ENCODE measurements at places on chromosomes 11 and 22. TPM values are rescaled to one million over a fixed set of nuclear protein-coding genes. Genes with fewer than 3 reads are reported as not detected.

MMP7 gene
- total RNA-seq: not detected

RHOG gene
- total RNA-seq: 68.8 TPM

UBE4A gene
- 48.5 TPM for total RNA-seq

SLC43A3 gene
- 110 TPM for total RNA-seq

CARD18 gene
- total RNA-seq: not detected

DNA sequence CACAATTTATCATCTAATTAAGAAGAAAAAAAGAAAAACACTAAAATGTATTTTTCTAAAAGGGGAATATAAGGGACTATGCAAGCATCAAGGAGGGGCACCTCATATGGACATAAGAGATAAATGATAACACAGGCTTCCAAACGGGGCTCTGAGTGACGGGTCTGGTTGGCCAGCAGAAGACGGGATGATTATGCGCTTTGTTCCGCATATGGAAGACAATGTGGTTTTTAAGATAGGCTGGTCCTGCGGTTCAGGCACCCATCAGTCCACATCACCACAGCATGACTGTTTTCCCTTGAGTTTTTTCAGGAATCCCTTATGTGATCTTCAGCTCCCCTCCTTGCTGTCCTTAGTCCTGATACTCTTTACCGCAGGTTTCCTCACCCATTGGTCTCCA is 404.6 kb downstream of the OPCML start:
- no peak overlapping the region for H3K27ac ChIP-seq
- no peak for DNase-seq
- no peaks in the 10 kb centered on the region for H3K4me1 ChIP-seq
- H3K4me3 ChIP-seq: no peak overlapping the region

DNA sequence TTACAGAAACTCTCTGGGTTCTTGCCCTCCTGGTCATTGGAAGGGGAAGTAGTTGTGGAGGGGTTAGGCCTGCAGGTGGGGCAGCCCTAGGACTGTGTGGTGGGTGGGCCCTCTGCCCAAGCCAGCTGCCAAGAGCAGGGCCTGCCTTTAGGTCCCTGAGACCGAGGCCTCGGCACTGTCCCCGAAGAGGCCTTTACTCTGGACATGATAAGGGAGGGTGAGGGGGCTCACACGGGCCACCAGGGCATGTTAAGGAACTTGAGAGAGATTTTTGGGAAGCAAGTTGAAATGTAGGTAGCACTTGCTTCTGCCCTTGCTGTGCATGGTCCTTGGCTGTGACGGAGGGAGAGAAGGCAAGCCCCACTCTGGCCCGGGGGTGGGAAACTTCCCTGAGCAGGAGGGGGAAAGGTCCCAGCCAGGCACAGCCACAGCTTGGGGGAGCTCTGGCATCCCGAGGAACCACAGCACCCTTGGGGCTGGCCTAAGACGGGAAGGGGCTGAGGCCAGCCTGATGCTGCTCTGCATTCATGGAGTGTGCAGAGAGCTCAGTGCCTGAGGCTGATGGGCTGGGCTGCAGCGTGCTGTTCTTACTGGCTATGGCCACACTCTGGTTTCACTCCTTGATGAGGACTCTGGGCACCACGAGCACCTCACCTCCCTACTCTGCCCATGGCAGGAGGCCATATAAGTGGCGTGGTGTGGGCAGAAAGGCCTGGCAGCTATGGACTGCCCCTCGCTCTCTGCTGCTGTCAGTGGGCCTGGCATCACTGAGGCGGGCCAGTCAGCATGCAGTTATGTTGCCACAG is 7.8 kb upstream of the RANBP1 start:
- no peak overlapping the region for H3K4me3 ChIP-seq
- H3K27me3 ChIP-seq: no peaks in the 10 kb centered on the region
- no peak overlapping the region for H3K27ac ChIP-seq
- peaks cover 11% of the 10 kb centered on the region for H3K4me1 ChIP-seq
- no peak for DNase-seq
- H3K36me3 ChIP-seq: no peaks in the 10 kb centered on the region

DNA sequence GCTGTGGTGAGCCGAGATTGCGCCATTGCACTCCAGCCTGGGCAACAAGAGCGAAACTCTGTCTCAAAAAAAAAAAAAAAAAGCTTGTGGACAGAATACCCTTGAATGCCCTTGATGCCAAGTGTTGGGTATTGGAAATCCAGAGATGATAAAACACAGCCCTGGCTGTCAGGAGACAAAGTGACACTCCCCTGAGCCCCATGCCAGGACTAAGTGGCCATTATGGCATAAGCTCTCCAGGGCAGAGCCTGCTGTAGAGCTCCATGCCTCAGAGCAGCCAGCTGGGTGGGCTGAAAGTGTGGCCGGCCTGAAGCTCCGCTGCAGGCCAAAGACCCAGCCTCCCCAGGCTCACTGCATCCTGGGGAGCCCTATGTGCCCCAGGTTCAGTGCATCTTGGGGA is 4.9 kb downstream of the RNF215 start:
- H3K27ac ChIP-seq: no peak overlapping the region
- no peak overlapping the region for H3K4me3 ChIP-seq
- H3K4me1 ChIP-seq: no peaks in the 10 kb centered on the region
- no peak for DNase-seq
- peaks cover 71% of the 10 kb centered on the region for H3K36me3 ChIP-seq

DNA sequence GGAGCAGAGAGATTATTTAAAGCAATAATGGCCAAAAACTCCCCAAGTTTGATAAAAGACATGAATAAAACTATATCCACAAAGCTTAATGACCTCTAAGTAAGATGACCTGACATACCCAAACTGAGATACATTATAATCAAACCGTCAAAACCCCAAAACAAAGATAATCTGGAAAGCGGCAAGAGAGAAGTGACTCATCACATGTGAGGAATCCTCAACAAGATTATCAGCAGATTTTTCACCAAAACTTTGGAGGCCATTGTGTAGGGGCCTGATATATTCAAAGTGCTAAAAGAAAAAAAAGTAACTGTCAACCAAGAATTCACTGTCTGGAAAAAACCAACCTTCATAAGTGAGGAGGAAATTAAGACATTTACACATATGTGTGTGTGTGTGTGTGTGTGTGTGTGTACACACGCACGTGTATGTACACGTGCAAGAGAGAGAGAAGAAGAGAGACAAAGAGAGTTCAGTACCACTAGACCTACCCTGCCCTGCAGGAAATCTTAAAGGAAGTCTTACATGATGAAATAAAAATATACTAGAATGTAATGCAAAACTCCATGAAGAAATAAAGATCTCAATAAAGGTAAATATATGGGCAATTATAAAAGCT is 752.4 kb downstream of the NELL1 start:
- no peak overlapping the region for H3K27ac ChIP-seq
- H3K4me1 ChIP-seq: no peaks in the 10 kb centered on the region
- H3K4me3 ChIP-seq: no peak overlapping the region
- no peak for DNase-seq
- H3K36me3 ChIP-seq: no peaks in the 10 kb centered on the region

- H3K4me1 ChIP-seq: peaks cover 22% of the 10 kb centered on the region
- DNase-seq: no peak
- H3K27ac ChIP-seq: peak overlapping the region; percentile 71
- no peaks in the 10 kb centered on the region for H3K27me3 ChIP-seq
Measured at GRCh38 chr11:116835042-116835772, 2.2 kb downstream of the APOA1 start.

DNA sequence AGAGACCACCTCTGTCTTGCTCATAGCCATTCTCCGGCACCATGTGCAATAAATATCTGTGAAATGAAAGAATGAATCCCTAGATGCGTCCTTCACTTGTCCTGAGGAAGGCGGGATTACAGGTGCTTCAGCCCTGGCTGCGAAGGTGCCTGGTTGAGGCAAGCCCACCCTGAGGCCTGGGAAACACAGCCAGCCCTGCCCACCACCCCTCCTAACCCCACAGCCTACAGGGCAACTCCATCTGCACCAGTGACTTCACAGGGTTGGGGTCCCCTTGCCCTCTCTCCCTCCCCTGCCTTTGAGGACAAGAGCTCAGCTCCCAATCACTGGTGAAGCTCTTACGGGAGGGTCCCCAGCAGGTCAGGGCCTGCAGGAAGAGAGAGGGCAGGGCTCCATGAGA is 17.5 kb upstream of the SCGB1A1 start:
- no peak overlapping the region for H3K4me3 ChIP-seq
- peak overlapping the region; percentile 79 for H3K27ac ChIP-seq
- DNase-seq: no peak
- no peaks in the 10 kb centered on the region for H3K27me3 ChIP-seq
- peaks cover 61% of the 10 kb centered on the region for H3K4me1 ChIP-seq

Data from tibial nerve (tissue), 4 donors.